ENCODE measurements at places on chromosomes 16 and 17.

DNA sequence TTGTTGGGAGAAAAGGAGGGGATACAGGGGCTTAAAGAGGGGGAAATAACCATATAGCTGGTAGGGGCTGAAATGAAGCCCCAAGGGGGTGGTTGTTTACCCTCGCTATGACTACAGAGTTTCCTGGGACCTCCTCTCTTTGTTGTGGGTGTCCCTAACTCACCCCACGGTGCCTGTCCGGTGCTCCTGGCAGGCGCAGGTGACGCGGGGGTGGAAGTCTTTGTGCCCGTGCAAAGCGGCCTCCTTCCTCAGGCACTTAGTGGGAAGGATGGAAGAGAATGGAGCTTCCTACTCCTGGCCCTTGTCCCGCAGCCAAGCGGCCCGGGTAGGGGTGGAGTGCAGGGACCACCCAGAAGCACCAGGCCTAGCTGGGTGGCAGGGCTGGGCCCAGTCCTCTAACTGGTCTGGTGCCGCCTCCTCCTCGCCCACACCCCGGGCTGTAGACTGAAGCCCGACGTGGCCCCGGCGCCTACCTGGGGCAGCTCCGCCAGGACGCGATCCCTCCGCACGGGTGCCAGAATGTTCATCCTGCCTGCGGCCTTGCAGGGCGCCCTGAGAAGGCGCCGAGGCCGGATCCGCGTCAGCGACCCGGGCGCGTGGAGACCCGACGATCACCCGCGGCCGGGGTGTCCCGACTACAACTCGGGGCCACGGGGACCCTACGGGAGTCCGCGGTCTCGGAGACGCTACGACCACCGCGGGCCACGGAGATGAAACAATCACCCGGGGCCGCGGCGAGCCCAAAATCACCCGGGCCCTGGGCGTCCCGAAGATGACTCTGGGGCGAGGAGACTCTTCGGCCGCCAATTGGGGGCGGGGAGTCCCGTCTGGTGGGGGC is 709 bp downstream of the RAB34 start:
- peak; percentile 44 for DNase-seq

- DNase-seq = peak; percentile 53
These were observed 4.8 kb downstream of the EMP2 start for GRCh38 chr16:10575506-10576130.

DNA sequence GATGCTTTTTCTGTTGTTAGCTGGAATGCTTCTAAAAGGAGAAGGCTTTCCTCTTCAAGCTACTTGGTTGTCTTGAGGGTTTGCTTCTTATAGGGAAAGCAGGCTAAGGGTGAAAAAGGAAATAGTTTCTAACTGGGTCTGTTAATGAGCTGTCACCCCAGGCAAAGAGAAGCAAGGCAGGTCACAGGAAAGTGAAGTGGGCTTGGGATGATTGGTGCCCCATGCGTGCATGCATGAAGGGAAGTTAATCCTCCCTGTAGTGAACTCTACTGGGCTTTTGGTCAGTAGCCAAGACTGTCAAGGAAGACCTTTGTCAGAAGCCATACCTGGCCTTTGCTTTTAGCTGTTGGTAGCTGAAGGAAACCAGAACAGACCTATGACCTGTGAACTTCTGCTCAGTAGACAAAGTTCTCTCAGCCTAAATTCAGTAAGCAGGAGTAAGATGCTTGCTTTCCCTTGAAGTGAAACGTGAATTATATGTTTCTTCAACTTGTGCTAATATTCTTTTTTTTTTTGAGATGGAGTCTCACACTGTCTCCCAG is 16.5 kb downstream of the TENT4B start:
- DNase-seq = no peak

DNA sequence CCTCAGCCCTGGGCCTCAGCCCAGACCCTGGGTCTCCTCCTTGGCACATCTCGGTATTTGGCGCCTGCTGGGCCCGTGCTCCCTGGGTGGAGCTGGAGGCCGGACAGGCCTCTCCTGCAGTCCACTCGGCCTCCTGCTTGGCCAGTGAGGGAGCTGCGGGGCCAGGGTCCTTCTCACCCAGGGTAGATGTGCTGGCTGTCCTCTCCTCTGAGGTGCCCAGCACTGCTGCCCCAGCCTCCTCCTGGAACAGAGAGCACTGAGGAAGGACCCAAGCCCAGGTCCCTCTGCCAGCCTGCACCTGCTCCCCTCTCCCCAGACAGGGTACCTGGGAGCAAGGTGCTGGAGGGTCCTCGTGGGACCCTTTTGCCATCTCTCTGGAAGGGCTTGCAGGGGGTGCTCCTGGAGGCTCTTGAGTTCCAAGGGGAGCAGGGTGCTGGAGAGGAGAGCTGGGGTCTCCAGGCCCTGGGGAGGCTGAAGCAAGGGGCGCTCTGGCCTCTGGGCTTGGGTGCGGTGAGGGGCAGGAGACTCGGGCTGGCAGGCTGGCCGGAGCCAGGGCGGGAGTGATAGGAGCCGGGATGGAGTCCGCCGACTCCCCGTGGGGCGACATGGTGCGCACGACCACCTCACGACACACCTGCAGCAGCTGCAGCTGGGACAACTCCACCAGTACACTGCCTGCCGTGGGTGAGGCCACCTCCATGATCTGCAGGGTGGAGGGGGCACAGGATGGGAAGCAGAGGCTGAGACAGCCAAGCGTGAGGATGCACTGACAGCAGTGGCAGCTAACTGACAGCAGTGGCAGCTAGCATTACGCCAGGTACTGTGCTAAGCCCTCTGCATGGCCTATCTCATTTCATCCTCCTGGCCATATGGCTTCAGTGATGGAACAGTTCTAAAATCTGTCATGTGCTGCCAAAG is 17.8 kb downstream of the TSPOAP1 start:
- DNase-seq = no peak

- DNase-seq = peak; percentile 72
These were observed 152.1 kb downstream of the PHKB start for GRCh38 chr16:47613251-47613650.

DNA sequence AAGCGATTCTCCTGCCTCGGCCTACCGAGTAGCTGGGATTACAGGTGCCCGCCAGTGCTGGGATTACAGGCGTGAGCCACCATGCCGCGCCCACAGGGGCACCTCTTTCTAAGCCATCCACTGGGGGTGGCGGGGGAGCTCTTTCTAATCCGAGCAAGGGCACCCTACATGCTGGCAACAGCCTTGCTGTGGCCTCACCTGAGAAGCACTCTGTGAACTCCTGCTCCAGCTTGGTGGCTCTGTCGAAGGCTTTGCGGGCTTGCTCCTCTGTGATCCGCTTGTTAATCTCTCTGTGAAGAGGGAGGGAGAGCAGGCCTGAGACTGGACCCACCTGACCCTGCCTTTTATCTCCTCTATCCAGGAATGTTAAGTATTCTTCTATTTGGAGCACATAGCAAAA is 11.9 kb upstream of the ASGR1 start:
- no peak for DNase-seq

- peak; percentile 18 for DNase-seq
These were observed 86.0 kb upstream of the LHX1 start for GRCh38 chr17:36851250-36851649.

DNA sequence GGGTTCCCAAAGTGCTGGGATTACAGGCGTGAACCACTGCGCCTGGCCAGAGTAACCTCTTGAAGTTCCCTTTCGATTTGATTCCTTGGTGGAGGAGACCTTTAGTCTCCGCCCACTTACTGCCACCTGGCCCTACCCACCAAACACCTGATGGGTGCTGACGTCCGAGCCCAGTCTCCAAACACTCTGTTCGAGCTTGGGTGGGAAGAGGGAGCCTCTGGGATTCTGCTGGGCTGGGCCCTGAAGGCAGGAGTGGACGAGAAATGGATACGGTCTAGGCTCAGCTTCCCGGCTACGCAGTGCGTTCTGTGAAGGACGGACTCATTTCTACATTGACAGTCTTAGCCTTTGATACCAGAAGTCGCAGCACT is 870 bp upstream of the ITGA3 start:
- DNase-seq = no peak

GRCh38 chr16:25148568-25149215 is 37.1 kb downstream of the LCMT1 start:
- DNase-seq = no peak

GRCh38 chr16:86044241-86044671 is 145.3 kb downstream of the IRF8 start:
- DNase-seq = peak; percentile 18

- peak; percentile 9 for DNase-seq
These were observed 377 bp downstream of the USP32 start for GRCh38 chr17:60391471-60392041.

DNA sequence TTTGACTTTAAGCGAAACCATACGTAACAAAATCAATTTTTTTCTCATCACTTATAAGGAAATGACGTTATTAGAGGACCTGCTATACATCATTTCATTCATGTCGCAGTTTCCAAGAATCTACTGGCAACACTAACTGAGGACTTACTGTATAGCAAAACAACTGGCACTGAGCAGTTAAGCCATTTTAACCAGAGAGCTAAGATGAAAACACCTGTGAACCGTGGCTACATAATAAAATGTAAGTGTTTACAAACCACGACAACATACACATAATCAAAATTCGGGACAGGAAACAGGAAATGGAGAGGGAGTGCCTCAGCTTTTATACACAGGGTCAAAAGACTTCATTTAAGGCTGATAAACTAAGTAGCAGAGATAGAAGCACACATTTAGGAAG is 29.5 kb downstream of the METTL16 start:
- DNase-seq = no peak

GRCh38 chr16:27254262-27254811 is 14.2 kb downstream of the NSMCE1 start:
- no peak for DNase-seq

DNA sequence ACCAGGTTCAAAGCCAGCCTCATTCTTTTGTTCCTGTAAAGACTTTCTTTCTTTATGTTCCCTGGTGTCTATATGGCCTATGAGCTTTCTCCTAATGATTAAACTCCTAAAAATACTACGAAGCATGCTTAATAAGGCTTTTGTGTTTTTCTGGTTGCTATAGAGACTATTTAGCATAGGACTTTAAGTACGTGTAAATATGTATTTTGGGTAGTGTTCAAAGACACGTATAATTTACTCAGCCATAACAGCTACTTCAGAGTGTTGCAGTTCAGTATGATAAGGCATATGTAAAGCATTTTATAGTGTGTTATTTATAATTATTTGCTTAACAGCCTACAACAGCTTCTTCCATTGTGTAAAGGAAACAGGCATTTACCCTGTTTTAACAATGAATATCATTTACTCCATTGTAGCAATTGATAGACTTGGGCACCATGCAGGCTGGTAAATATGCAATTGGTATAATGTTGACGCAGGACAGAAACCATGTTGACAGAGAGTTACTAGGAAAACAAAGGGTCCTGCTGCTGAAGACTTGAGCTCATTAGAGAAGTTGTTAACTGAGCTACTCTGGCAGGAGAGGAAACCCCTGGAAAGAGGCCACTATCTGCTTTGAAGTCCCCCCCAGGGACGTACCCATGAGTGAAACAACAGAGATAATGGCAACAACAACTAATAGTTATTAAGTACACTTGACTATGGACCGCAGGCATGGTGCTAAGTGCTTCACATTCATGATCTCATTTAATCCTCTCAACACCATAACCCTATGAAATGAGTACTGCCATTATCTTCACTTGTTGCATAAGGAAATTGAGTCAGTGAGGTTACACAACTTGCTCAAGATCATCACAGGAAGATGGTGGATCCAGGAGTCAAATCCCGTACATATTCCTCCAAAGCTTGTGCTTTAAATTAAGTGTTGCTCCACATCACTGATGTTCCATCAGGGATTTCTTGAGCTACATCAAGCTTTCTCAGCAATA is 342.2 kb upstream of the DYNLRB2 start:
- peak; percentile 32 for DNase-seq

GRCh38 chr17:17348872-17349723 is 45.9 kb downstream of the NT5M start:
- peak; percentile 22 for DNase-seq

GRCh38 chr17:14417336-14417735 is 116.5 kb downstream of the HS3ST3B1 start:
- no peak for DNase-seq

- no peak for DNase-seq
These were observed 679.9 kb downstream of the MAF start for GRCh38 chr16:78920621-78921020.

DNA sequence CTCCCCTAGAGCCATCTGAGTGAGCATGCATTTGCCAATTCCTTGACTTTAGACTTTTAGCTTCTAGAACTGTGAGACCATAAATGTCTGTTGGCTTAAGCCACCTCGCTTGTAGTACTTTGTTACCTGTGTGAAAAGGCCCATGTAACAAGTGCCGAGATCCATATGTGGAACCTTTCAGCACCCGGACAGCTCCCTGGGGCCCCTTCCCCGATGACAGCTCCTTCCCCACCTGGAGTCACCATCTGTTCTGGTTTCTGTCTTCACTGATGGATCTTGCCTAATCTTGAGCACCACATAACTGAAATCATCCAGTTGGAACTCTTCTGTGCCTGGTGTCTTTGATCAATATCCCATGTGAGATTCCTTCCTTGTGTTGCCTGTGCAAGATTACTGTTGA is 78.9 kb upstream of the EEF2KMT start:
- no peak for DNase-seq

GRCh38 chr16:65136681-65137080 is 14.8 kb upstream of the CDH11 start:
- DNase-seq = no peak

GRCh38 chr16:48542966-48543365 is 67.0 kb downstream of the N4BP1 start:
- no peak for DNase-seq
